ENCODE measurements at places on chromosomes 3 and 15.

GRCh38 chr3:27720899-27721716 is 1.0 kb downstream of the EOMES start:
- peaks cover 44% of the 10 kb centered on the region for H3K27me3 ChIP-seq
- H3K4me3 ChIP-seq, result peak overlapping the region; percentile 76
- DNase-seq, result no peak
- H3K36me3 ChIP-seq, result no peaks in the 10 kb centered on the region
- peaks cover 35% of the 10 kb centered on the region for H3K4me1 ChIP-seq

DNA sequence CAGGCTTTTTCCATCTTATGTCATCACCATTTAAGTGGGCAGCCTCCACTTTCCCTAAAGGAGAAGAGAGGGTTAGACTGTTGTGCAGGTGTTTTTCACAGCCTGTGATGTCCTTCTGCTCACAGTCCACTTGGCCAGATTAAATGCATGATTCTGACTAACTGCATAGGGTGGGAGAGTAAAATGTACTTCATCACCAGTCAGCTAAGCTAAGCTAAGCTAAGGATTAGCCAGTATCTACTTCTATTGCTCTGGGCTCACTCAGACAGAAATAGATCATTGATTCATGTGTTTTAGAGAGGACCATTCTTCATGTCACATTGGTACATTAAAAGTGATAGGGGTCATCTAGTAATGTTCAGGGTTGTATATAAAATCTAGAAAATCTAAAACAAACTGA is 1013.1 kb downstream of the NTRK3 start:
- DNase-seq, result no peak
- no peaks in the 10 kb centered on the region for H3K4me1 ChIP-seq
- no peak overlapping the region for H3K4me3 ChIP-seq
- no peaks in the 10 kb centered on the region for H3K27me3 ChIP-seq
- no peaks in the 10 kb centered on the region for H3K36me3 ChIP-seq

GRCh38 chr3:125511420-125512118 is 8.4 kb downstream of the SNX4 start:
- DNase-seq, result no peak
- H3K4me3 ChIP-seq, result no peak overlapping the region
- H3K4me1 ChIP-seq, result peaks cover 3% of the 10 kb centered on the region
- no peak overlapping the region for H3K27ac ChIP-seq
- no peaks in the 10 kb centered on the region for H3K27me3 ChIP-seq
- peaks cover 7% of the 10 kb centered on the region for H3K36me3 ChIP-seq

- no peaks in the 10 kb centered on the region for H3K36me3 ChIP-seq
- no peak overlapping the region for H3K27ac ChIP-seq
Observed at GRCh38 chr15:81398910-81399551, 25.0 kb upstream of the TMC3 start.

GRCh38 chr15:33278816-33279612 is 31.8 kb upstream of the RYR3 start:
- H3K27me3 ChIP-seq, result no peaks in the 10 kb centered on the region
- H3K27ac ChIP-seq, result no peak overlapping the region
- no peaks in the 10 kb centered on the region for H3K36me3 ChIP-seq
- H3K4me1 ChIP-seq, result no peaks in the 10 kb centered on the region
- no peak overlapping the region for H3K4me3 ChIP-seq

- no peak overlapping the region for H3K4me3 ChIP-seq
- no peak for DNase-seq
- H3K36me3 ChIP-seq, result no peaks in the 10 kb centered on the region
- no peaks in the 10 kb centered on the region for H3K4me1 ChIP-seq
- no peaks in the 10 kb centered on the region for H3K27me3 ChIP-seq
Observed at GRCh38 chr15:78251136-78251535, 13.2 kb upstream of the DNAJA4 start.

DNA sequence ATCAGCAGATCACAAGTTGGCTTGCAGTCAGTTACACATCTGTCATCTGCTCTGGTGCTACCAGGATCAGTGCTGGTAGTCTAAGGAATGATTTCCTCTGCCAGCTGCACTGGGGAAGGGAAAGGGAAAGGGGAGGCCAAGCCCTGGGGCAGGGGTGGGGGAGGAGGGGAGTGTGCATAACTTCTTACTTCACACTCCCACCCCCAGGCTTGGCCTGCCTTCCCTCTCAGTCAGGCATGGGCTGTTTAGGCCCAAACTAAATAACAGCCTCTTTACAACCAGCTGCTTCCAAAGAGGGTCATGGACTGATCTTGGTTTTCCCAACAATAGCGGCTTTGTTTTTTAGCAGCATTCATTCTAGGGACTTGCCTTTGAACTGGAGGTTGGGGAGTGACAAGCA is 86.1 kb upstream of the PSMD6 start:
- no peak overlapping the region for H3K27ac ChIP-seq
- H3K4me3 ChIP-seq, result no peak overlapping the region
- DNase-seq, result no peak
- no peaks in the 10 kb centered on the region for H3K27me3 ChIP-seq

- DNase-seq, result no peak
- no peaks in the 10 kb centered on the region for H3K27me3 ChIP-seq
- H3K27ac ChIP-seq, result no peak overlapping the region
- no peak overlapping the region for H3K4me3 ChIP-seq
Observed at GRCh38 chr3:30288830-30289229, 317.6 kb upstream of the TGFBR2 start.

GRCh38 chr3:143190101-143190500 is 70.5 kb downstream of the CHST2 start:
- H3K27ac ChIP-seq, result no peak overlapping the region
- H3K27me3 ChIP-seq, result no peaks in the 10 kb centered on the region
- H3K36me3 ChIP-seq, result no peaks in the 10 kb centered on the region
- H3K4me1 ChIP-seq, result no peaks in the 10 kb centered on the region
- no peak for DNase-seq

- no peak overlapping the region for H3K27ac ChIP-seq
- no peak overlapping the region for H3K4me3 ChIP-seq
- H3K36me3 ChIP-seq, result no peaks in the 10 kb centered on the region
Observed at GRCh38 chr3:151301787-151302186, 14.8 kb downstream of the GPR87 start.

- no peak within 1 kb of the TSS for H3K4me3 ChIP-seq
- H3K27me3 ChIP-seq, result no peaks in the 10 kb centered on the region
- no peak for DNase-seq
- H3K36me3 ChIP-seq, result no peaks in the 10 kb centered on the region
- H3K27ac ChIP-seq, result no peak within 1 kb of the TSS
- H3K4me1 ChIP-seq, result no peaks in the 10 kb centered on the region
Observed at GRCh38 chr3:98462901-98463300, at the start of gene OR5K1. OR5K1 (plus strand) TSS chr3:98463201; CDS start chr3:98469577, 6,376 bp downstream.

- H3K4me1 ChIP-seq, result no peaks in the 10 kb centered on the region
- H3K27ac ChIP-seq, result no peak overlapping the region
- H3K4me3 ChIP-seq, result no peak overlapping the region
Observed at GRCh38 chr15:42182328-42182886, 25.7 kb downstream of the VPS39 start.

DNA sequence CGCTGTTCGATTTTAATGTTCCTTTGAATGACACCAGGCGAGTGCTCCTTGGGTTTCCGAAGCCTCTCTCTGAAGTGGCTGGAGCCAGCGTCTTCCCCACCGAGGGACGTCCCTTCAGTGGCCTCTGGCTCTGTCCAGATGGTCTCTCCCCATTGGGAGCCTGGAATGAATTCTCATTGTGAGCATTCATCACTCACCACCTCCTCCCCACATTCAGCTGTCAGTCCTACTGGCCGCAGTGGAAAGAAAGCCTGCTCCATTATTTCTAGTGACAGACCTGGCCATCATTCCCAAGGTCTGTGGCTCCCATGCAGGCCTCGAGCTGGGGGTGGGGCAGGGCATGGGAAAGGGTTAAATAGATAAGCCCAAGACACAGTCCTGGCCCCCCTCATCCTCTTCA is 35.2 kb downstream of the ZNF710 start:
- no peaks in the 10 kb centered on the region for H3K36me3 ChIP-seq
- no peaks in the 10 kb centered on the region for H3K27me3 ChIP-seq
- H3K4me3 ChIP-seq, result no peak overlapping the region
- no peak overlapping the region for H3K27ac ChIP-seq
- DNase-seq, result no peak
- peaks cover 39% of the 10 kb centered on the region for H3K4me1 ChIP-seq

GRCh38 chr3:9179826-9180763 is 69.4 kb downstream of the SRGAP3 start:
- H3K36me3 ChIP-seq, result no peaks in the 10 kb centered on the region
- H3K27ac ChIP-seq, result no peak overlapping the region
- H3K4me1 ChIP-seq, result peaks cover 6% of the 10 kb centered on the region
- H3K27me3 ChIP-seq, result no peaks in the 10 kb centered on the region
- DNase-seq, result no peak
- H3K4me3 ChIP-seq, result peak overlapping the region; percentile 26

- H3K4me3 ChIP-seq, result no peak overlapping the region
- no peaks in the 10 kb centered on the region for H3K4me1 ChIP-seq
- H3K27ac ChIP-seq, result no peak overlapping the region
- no peak for DNase-seq
- peaks cover 6% of the 10 kb centered on the region for H3K36me3 ChIP-seq
- H3K27me3 ChIP-seq, result no peaks in the 10 kb centered on the region
Observed at GRCh38 chr15:89139613-89140499, 51.6 kb downstream of the ABHD2 start.

- no peak for DNase-seq
- H3K36me3 ChIP-seq, result no peaks in the 10 kb centered on the region
- no peak overlapping the region for H3K27ac ChIP-seq
- H3K4me3 ChIP-seq, result no peak overlapping the region
- no peaks in the 10 kb centered on the region for H3K27me3 ChIP-seq
Observed at GRCh38 chr3:100898681-100899080, 94.5 kb downstream of the ABI3BP start.

DNA sequence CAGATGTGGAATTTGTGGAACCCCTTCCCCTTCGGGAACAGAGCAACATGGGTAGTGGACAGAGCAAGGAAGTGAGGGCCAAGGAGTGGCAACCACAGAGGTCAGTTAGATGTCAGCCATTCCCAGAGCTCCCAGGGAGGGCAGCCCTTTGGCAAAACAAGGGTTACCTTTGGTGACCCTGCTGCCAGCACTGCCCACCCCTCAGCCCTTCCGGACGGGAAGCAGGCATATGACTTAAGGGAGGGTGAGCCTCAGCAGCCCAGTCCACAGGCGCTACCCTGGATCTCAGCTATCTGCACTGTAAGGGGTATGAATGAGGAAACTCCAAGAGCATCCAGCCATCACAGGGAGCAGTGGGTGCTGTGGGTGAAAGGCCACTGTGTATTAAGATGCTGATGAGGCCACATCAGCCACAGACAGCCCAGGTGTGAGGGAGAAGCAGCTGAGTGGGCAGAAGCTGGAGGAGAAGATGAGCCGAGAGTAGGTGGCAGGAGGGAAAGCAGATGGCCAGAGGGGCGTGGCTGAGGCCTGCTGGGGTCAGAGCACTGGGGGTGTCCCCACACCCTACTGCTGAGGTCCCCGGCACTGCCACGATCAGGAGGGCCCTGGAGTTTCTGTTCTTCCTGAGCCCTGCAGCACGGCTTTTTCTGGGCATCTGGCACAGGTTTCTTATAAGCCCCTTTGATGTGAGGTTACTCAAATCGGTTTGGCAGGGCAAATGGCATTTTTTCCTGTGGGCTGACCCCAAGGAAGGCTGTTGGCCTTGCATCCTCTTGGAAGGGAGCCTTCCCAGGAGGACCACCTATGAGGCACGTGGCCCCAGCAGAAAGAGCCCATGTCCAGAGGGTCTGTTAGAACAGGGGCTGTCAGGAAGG is 6.2 kb downstream of the PLA2G4D start:
- no peak overlapping the region for H3K4me3 ChIP-seq
- H3K36me3 ChIP-seq, result no peaks in the 10 kb centered on the region
- peaks cover 5% of the 10 kb centered on the region for H3K4me1 ChIP-seq
- H3K27ac ChIP-seq, result no peak overlapping the region
- no peak for DNase-seq

DNA sequence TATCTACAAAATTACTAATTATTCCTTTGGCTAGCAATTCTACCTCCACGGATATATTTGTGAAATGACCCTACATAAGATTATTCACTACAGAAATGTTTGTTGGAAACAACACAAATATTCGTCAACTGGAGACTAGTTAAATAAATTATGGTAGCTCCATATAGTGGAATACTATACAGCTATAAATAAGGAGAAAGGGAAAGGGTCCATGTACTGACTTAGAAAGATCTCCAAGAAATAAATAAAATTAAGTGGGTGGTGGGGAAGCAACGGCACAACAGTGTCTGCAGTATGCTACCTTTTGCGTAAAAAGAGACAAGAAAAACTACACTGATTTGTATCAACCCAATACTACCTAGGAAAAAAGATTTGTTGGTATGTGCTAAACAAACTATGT is 96.7 kb upstream of the BHLHE40 start:
- DNase-seq, result no peak
- no peak overlapping the region for H3K4me3 ChIP-seq
- H3K4me1 ChIP-seq, result no peaks in the 10 kb centered on the region
- no peaks in the 10 kb centered on the region for H3K36me3 ChIP-seq

DNA sequence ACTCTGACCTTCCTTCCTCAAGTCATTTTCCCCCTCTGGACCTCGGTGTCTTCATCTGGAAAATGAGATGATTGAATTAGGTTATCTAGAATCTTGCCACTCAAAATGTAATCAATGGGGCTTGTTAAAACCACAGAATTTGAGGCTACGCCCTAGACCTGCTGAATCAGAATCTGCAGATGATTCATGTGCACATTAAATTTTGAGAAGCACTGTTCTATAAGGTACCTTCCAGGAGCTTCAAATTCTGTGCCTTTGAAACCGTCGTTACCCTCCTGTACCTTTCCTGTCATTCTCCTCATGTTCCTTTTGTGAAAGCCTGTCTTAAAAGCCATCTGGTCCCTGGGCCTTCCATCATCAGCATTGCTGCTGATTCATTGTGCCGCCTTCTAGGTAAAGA is 172.4 kb upstream of the TOPAZ1 start:
- no peak overlapping the region for H3K4me3 ChIP-seq
- H3K27ac ChIP-seq, result no peak overlapping the region
- no peaks in the 10 kb centered on the region for H3K36me3 ChIP-seq
- no peaks in the 10 kb centered on the region for H3K27me3 ChIP-seq
- no peak for DNase-seq
- H3K4me1 ChIP-seq, result no peaks in the 10 kb centered on the region

DNA sequence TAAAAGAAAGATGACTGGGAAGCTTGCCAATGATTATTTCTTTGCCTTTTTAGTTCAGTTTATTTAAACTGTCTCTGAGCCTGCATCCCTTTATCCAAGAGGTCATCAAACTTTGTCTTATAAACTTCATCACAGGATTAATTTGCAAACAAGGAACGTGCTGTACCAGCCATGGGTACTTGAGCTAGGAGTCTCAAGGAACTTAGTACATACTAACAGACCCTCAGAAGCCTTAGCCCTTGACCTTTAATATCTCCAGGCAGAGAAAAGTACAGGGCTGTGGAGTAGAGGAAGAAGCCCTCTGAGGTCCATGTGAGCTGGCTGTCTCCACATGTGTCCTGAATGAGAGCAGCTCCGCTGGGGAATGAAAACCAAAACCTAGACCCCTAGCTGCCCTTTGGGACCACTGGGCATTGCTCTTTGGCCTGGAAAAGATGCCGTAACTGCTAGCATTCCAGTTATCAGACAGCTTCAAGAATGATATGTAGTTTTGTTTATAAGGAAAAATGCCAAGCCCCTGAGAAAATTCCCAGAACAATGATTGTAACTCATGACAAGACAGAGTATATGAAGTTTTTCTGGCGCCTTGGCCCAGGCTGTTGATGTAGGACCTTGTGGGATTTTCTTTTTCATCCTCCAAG is 92.1 kb downstream of the ASB7 start:
- no peak overlapping the region for H3K27ac ChIP-seq
- H3K36me3 ChIP-seq, result no peaks in the 10 kb centered on the region
- no peak for DNase-seq
- no peaks in the 10 kb centered on the region for H3K4me1 ChIP-seq
